ENCODE measurements at places on chromosomes 12 and 14.

- DNase-seq = no peak
These were observed 200.7 kb downstream of the FUT8 start for GRCh38 chr14:65613131-65613650.

DNA sequence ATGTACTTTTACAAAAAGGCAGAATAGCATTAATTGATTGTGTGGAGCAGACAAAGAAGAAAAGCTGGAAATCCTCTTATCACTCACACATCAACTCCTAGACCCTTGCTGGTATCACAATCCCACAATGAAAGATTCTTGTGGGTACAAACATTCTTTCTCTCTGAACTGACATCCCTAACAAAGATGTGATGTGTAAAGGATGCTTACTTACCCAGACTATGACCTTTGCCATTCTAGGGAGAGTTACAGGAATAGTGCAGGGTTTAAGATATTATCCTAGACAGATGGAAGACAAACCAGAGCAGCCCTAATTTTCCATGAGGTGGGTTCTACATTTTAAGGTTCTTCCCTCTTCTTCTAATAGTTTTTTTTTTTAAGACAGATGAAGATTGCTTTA is 60.4 kb upstream of the SLC6A15 start:
- no peak for DNase-seq

- DNase-seq = no peak
These were observed 32.5 kb downstream of the FBXO34 start for GRCh38 chr14:55303691-55304145.

DNA sequence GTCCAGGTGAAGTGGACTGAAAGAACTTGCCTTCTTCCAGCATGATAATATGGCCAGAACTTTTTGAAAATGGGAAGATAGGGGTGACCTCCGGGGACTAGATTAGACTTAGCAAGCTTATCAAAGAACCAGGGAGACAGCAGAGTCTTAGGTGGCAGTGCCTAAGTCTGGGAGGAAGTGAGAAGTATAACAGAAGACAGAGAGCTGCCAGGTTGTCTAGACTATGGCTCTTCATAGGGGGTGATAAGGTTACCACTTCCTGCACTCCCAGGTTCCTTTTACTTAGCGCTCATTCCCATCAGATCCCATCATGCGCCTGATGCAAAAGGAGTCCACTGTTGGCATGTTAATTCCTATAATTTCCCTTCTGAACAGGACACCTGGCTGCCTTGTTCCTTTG is 69.9 kb downstream of the PLXNC1 start:
- no peak for DNase-seq

DNA sequence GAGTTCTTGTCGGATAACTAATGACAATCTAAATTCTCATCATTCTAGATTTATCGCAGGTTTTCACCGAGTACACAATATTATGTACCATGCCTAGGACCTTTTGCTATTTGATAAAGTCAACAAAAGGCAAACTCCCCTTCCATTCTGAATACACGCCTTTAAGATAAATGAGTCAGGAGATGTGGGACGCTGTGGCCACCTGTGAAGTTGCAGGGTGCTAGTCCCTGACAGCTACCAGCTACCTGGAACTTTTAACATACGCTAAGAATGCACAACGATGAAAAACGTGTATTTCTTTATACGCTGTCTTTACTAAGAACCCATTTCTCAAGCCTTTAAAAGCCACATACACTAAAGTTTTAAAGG is 678 bp downstream of the MDM1 start:
- DNase-seq = no peak

DNA sequence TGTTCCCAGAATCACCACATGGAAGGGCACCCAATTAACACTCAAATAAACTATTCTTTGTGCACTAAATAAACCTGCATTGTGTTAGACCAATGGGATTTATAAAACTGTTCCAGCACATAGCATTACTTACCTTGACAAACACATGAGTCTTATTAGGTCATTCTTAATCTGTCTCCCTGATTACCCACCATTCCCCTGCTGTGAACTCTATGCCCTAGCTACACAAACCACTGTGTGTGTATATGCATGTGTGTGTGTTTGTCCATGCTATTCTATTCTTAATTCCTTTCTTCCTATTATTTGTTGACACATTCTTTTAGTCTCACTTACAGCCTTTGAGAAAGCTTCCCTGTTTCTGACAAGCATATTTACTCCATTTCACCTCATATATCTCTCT is 303.6 kb upstream of the GARIN6 start:
- no peak for DNase-seq

GRCh38 chr14:34983148-34983760 is 462 bp downstream of the SRP54 start:
- DNase-seq = no peak

DNA sequence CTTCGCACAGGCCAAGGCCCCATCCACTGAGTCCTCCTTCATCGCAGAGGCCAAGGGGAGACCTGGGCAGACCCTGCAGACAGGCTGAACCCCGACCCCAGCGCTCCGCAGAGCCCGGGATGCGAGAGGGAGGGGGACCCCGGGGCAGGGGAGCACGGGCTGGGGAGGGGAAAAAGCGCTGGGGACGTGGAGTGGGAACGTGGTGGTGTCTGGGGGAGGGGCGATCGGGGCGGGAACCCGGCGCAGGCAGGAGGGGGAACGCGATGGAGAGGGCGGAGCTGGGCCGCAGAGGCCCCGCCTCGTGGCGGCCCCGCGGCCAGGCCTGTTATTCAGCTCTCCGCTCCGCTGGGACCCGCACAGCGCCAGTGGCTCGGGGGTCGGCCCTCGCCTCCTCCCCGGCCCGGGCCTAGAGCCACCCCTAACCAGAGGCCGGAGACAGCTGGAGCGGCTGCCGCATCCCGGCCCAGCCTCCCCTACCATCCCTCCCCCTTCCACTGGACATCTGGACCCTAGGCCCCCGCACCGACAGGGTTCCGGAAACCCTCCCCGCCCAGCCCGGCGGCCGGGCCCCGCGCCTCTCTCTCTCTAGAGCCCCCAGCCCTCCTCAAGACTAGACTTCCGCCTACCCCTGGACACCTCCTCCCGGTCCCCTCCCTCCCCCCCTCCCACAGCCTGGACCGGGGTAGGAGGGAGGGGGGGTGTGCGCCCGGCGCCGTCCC is at the start of gene ARHGEF25:
Gene ARHGEF25, plus strand, starts transcription at position 328 of the 719 bp plus-strand sequence. CDS start 460 bp downstream, outside the sequence.
- no peak for DNase-seq

- no peak for DNase-seq
These were observed 33.7 kb upstream of the PPP2R5C start for GRCh38 chr14:101727611-101728366.

GRCh38 chr14:19947413-19948090 is 16.8 kb downstream of the OR4K1 start:
- no peak for DNase-seq

DNA sequence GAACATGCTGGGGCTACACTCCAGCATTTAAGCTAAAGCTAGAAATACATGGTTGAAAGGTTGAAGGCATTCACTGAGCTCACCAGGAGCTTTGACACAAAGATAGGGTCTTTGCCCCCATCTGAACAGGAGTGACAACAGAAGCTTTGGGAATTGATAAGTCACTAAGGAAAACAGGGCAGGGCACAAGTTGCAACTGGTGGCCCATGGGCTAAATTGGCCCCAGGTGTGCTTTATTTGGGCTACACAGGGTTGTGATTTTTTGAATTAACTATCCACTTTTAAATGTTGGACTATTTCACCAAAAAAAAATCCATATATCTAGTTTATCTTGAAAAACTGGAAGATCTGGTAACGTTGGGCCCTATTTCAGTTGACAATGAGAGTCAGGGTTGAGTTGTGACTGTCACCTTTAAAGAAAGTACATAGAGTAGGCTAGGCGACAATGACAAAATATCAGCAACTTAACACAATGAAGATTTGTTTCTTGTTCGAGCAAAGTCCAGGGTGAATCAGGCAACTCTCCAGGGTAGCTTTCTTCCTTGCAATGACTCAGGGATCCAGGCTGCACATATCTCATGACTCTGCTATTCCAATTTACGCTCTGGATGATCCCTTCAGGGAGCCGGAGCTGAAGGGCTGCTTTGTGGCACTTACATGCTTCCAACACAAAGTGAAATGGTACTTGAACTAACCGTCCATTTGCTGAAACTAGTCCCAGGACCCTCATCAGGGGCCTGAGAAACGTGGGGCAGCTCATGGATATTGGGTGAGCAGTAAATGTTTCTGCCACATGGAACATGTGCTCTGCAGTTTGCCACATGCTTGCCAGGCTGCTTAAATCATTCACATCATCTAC is 13.3 kb upstream of the EIF4B start:
- no peak for DNase-seq

- DNase-seq = no peak
These were observed 186.6 kb upstream of the KRR1 start for GRCh38 chr12:75698052-75698451.

GRCh38 chr12:121590476-121591143 is 9.8 kb upstream of the KDM2B start:
- DNase-seq = peak; percentile 33

DNA sequence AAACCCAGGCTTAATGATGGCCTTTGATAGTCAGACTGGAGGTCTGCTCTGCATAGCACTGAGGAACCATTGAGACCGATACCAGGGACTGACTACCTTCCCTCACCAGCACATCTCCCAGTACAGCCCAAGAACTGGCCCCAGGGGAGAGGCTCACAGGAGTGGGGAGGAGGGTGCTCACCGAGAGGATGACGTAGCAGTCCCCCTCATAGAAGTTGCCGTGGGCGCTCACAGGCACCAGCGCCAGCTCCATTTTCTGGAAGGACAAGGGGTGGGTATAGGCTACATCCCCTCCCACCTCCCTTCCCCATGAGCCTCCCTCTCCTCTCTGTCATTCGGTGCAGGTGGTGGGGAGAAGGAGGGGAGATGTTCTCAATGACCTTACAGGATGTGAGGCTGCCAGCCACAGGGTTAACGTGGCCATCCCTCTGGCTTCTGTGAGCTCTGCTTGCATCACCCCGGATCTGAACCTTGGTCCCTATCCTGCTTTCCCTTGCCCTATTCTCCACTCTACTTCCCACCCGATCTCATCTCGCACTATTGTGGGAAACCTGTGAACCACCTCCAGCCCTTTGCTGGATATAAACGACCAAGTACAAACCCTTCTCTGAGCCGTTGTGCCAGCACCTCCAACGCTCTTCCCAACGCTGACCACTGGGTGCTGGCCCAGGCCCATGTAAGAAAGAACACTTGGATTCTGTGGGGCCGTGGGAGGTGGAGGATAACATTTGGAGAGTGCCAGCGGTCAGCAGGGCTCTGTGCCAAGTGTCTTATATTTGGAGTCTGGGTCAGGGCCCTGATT is 4.4 kb downstream of the AVIL start:
- DNase-seq = no peak

DNA sequence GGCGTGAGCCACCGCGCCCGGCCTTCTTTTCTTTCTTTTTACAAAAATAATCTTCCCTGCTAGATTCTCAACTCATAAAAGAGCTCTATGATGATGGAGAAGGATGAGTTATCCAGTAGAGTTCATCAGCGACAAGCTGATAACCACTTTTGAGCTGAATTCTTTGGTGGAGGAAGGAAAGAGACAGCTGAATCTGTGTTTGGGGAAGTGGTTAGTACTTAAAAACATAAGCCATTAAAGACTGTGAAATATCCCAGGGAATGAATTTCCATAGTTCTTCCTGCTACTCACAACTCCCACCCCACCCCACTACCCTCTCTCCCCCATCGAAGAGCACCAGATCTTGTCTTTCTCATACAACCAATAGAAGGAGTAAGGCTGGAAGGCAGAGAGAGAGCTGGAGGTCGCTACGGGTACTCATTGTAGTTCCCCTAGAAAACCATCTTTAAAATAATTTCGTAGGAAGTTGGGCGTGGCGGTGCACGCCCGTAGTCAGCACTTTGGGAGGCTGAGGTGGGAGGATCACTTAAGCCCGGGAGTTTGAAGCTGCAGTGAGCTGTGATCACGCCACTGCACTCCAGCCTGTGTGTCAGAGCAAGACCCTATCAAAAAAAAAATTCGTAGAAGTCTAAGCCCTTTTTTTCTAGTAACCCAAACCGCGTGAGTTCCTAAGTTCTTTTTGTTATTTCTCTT is 647 bp upstream of the ESPL1 start:
- DNase-seq = no peak

DNA sequence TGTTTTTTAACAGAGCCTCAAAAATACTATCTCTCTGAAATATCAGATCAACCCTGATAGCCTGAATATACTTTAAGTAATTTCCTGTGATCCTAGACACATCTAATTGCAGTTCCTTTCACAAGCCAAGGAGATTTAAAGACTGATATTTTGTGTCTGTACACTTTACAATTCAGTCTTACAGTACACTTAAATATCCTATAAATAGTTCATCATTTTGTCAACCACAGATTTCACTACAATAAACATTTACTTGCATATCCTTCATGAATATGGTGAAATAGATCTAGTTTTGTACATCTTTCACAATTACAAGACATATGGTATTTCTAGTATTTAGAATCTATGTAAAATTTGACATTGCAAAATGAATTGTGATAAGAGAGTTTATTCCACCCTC is 161.0 kb downstream of the PAX9 start:
- no peak for DNase-seq

DNA sequence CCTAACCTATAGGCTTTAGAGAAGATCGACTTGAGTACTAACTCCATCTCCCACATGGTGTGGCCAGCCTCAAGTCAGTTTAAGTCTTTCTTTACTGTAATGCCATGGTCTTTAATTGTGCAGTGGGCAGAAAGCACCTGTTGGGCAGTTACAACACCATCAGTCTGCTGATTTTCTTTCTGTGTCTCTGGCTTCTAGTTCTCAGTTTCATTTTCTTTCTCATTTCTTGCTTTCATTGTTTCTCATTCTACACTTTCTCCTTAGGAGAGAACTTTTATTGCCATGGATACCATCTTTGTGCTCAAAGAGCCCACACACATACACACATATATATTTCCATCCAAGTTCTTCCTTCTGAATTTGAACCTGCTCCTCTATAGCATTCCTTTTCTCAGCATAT is 96.1 kb upstream of the SLC16A7 start:
- no peak for DNase-seq

GRCh38 chr12:64187370-64187769 is 34.7 kb downstream of the KICS2 start:
- DNase-seq = no peak

DNA sequence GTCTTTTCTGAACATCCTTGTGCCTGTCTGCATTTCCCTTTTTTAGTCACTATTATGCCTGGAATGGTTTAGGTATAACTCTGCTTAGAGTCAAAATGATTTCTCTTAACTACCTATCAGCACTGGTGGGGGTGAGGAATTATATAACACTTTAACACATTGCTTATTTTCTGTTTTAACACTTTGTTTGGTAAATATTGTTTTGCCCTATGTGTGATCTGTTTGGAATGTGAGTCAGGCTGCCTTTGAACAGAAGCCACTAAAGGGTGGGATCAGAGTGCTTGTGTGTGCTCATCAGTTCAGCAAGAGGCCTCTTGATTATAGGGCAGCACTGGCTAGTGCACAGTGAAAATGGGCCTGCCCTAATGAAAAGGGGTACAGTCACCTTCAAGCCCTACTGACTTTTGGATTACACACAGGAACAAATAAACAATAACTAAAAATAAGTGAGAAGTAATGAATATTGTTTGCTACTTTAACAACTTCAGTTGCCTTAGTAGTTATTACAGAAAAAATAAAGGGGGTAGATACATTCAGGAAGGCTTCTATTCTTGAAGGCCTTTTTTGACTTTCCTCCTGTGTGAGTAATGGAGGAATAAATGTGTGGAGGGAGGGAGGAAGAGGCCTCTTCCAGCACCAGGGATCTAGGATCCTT is 23.2 kb downstream of the NGDN start:
- DNase-seq = no peak

Data from stimulated activated CD8-positive, alpha-beta memory T cell treated with anti-CD3 and anti-CD28 coated beads, Interleukin-4, amount 100 ng/mL, for 1 hour (primary cell).